Stimulated activated naive CD8-positive, alpha-beta T cell treated with anti-CD3 and anti-CD28 coated beads, Interleukin-15, amount 100 ng/mL, for 72 hours (primary cell): ENCODE measurements at places on chromosomes 5 and 9.

DNA sequence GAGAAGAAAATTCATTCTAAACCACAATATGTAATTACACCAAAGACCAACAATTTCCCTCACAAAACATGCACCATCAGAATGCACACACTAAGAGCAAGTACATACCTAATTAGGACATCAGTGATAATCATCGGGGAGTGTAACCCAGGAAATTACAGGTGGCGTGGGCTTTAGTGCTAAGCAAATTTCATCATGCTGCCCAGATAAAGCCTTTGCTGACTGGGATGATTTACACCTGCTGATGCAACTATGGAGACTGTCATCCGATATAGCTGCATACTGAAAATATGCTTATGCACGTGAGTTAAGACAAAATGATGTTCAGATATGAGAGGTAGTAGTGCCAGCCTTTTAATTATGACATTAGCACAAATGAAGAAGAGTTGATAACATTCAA, 123.2 kb downstream of the DCP2 start:
- no peak for DNase-seq

DNA sequence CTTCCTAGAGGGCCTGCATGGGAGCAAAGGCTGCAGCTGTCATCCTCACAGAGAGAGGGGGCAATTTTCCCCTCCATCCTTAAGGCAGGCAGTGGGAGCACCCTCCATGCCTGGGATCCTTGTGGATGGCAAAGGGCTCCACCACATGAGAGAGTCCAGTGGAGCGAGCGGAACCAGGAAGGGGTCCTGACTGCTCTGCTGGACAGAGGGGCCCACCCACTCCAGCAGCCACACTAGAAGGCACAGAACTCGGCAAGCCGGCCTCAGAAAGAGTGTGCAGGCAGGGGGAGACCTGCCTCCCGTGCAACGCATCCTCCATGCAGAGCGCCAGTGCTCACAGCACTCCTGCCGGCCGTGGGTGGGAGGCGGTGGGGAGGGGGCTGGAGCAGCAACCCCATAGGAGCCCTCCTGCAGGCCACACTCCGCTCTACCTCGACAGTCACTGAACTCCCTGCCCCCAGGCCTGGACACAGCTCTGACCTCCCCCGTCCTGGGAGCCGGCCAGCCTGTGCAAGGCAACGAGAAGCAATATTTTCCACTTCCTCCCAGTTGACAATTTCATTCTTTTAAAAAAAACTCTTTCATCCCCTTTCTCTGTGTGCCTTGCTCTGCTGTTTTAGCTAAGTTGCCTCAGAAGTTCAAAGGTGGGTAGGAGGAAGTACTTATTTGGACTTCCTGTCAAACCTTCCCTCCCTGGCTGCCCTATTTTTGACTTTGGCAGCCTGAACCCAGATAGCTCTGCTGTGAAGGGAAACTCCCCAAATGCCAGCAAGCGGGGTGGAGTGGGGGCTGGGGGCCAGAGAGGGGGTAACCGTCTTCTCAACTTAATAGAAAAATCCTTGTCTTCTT, 5.3 kb upstream of the LCP2 start:
- DNase-seq, result peak; percentile 63

- no peak for DNase-seq
Measured at GRCh38 chr5:91865915-91866314, 482.8 kb upstream of the ARRDC3 start.

DNA sequence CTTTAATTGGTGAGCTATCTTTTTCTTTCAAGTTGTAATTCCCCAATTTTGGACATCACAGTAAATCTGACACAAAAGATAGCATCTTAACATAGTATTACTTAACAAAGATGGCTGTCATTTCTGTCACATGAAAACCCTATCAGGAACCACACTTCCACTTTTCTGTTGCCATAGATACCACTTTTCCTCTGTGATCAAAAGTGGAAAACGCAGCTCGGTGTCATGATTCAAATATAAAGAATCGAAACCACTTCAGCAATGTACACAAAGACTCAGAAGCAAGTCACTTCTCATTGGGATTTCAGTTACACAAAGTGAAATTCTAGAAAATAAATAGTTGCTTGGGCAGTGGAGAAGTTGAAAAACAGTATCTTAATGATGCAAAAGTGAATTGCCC, 524.9 kb upstream of the ITGA1 start:
- no peak for DNase-seq

GRCh38 chr5:167995844-167996425, 295.5 kb upstream of the WWC1 start:
- no peak for DNase-seq

DNA sequence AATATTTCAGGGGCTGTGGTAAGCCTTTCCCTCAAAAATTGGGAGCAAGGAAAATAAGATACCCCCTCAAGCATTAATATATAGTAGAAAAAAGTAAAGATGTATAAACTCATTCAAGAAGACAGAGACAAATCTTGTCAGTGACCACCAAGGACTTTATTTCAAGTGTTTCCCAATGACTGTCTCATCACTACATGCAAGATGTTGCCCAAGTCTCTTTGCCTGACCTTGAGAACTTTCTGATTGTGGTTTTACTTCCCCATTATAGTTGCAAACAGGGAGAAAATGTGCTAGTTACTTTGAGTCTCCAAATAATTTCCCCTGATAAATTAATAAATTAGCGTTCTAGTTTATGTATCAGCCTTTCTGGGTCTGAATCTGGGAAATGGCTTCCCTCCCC, 4.0 kb upstream of the SLC46A2 start:
- no peak for DNase-seq

GRCh38 chr5:1644810-1645571, 121.2 kb upstream of the LPCAT1 start:
- DNase-seq, result peak; percentile 74

- DNase-seq, result no peak
Measured at GRCh38 chr9:136530461-136531089, 15.3 kb downstream of the NOTCH1 start.

DNA sequence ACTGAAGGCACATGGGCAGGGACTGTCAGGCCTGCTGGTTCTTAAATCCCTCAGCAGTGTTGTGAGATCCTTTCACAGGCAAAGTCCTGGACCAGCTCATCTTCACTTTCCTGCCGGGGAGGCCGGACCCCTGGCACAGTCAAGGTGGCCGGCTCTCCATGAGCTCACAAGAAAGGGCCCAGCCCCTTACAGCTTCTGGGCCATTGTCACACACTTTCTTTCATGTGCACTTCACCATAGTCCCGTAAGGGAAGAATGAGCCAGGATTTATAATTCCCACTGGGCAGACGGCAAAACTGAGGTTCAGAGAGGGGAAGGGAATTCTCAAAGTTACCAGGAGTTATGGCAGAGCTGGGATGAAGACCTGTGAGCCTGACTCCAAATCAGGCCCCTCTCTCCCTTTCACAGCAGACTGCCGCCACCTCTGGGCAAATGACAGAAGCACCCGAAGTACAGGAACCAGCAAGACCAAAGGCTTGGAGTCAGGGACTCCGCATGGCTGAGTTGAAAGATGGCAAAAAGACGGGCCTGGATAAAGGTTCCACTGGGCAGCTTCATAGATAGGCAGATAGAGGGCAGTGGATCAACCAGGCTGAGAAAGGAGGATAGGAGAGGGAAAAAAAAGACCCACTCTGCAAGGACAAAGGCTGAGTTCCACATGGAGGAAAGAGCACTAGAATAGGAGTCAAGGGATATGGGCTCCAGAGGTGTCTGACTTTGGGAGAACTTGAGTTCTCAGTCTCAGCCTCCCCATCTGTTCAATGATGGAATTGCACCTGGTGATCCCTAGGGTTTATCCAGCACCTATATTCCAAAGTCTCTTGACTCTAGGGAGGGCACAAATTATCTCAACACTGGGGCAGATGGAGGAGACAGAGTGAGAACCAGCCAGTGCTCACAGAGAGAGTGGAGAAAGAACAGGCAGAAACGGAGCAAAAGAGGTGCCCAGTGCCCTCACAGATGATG, 128.7 kb downstream of the PAX5 start:
- DNase-seq, result no peak

GRCh38 chr5:143432658-143433239, 29.3 kb upstream of the NR3C1 start:
- DNase-seq, result no peak

DNA sequence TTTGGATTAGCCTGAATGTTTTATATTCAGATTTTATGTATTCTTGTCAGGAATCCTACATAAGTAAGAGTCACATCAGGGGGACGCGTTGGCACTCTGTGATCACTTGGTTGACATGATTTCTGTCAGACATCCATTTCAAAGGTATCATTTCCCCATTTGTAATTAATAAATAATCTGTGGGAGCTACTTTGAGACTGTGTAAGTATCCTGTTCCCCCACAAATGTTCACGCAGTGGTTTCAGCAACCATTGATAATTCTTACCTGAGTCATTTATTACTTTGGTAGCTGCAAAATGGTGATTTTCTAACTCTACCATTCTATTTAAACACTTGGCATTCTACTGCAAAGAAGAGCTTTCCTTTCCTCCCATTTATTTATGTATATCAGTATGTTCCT, 56.9 kb upstream of the TBC1D2 start:
- DNase-seq, result no peak

GRCh38 chr5:80607343-80607742, 37.3 kb upstream of the ANKRD34B start:
- no peak for DNase-seq

GRCh38 chr5:141877356-141878185, 639 bp downstream of the PCDH1 start:
- DNase-seq, result peak; percentile 21

GRCh38 chr5:53943938-53944337, 366.4 kb downstream of the ARL15 start:
- DNase-seq, result no peak

DNA sequence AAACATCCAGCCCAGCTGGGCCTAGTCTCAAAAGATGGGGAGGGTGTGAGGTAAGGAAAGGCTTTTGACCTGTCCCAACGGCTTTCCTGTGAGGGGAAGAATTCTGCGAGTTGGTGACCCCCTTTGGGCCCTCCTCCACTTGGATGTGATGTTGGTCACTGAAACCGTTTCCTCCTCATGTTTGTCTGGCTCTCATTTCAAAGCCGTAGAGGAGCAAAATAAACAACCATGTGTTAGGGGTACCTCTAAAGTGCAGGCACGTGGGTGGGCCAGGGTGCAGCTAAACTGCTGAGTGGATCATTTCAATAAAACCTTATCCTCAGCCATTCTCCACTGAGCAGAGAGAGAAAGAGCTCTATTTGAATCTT, 84.3 kb upstream of the MELK start:
- DNase-seq, result no peak

- no peak for DNase-seq
Measured at GRCh38 chr9:110291921-110292557, 35.7 kb upstream of the TXN start.

- no peak for DNase-seq
Measured at GRCh38 chr5:145776886-145777285, 58.3 kb downstream of the PRELID2 start.

DNA sequence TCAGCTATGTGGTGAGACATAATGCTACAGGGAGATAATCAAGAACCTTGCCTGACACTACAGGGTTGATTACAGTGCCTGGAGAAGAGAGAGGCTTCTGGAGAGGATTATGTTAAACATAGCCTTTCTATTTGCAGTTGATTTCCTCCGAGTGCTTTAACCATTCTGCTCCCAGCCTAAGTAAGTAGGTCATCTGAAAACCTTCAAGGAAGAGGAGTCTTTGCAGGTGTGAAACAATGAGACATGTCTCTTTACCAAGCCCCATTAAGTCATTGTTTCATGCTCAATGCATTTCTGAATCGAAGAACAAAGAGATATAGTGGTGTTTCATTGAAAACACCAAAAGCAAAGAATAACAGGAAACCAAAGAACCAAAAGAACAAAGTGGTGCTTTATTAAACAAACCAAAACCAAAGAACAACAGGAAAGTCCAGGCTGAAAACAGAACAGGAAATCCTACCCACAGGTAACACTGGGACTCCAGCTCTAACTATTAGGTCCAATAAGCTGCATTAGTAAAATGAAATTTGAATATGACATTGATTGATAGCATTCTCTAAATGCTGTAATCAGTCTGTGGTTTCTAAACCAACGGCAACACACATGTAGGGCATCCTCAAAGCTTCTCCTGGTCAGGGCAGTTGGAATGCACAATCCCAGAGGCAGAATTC, 113.3 kb upstream of the SPATA31D4 start:
- no peak for DNase-seq

DNA sequence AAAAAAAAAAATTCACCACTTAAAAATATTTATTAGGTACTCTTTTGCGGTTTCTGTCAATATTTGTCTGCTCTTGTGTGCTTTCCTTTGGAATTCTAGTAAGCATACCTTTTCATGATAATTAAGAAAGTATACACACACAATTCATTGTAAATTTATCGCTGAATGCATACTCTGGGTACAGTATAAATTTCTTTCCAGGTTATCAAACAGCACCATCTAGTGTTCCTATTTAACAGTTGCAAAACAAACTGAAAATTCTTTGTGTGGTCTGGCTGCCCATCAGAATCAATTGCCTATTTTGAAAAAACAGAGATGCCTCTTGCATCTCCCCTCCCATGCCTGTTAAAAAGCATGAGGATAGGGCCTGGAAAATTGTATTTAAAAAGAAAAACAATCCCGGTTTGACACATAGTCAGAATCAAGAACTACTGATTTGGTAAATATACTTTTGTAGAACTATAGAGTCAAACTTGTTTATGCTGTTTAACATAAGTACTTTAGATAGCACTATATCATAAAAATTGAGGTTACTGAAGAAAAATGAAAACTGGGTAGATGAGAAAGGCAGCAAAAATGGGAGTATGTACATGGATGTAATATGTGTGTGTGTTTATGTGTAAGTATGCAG, 16.2 kb downstream of the PGGT1B start:
- DNase-seq, result no peak

GRCh38 chr9:118455788-118456187, 751.6 kb downstream of the TLR4 start:
- no peak for DNase-seq

DNA sequence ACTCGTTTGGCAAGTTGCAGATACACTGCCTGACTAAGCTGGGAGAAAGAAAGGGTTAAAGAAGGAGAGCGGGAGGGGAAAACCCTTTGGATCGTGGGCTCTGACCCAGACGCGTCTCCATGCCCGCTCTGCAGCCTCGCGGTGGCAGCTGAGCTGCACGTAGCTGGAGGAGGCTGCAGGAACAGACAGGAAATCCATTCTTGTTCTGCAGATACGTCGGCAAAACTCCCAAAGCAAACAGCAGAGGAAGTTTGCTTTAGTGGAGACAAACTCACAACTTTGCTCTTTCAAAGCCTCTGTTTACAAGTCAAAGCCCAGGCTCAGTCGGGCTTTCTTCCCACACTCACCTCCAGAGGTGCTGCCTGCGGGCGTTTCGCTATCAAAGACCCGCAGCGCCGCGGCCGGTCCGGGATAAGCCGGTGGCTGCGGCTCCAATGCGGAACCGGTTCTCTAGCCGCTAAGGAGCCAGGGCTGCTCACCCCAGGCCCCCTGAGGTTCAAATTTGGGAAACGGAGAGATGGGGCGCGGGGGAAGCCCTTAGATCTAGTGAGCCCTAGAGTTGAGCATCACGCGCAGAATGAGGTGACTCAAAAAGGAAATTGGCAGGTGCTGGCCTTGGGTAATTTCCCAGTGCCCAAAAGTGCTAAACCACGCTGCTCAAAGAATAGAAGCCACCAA, 60.7 kb downstream of the MAT2B start:
- DNase-seq, result peak; percentile 52
